ENCODE measurements at places on chromosomes 16 and 17. TPM values are rescaled to one million over a fixed set of nuclear protein-coding genes. Genes with fewer than 3 reads are reported as not detected.
A peak's percentile ranks its signal among the peaks of the same experiment; 100 is the strongest.

The PIMREG gene
- total RNA-seq: 7.7 TPM

The DBNDD1 gene
- total RNA-seq: 4.9 TPM

- no peak for DNase-seq
Measured at GRCh38 chr17:28033972-28034714, 8.3 kb upstream of the NLK start.

- no peak for DNase-seq
Measured at GRCh38 chr17:65572186-65572580, 10.7 kb upstream of the AXIN2 start.

GRCh38 chr17:46942441-46943217, 19.7 kb downstream of the GOSR2 start:
- DNase-seq: no peak

GRCh38 chr16:30077656-30078055, 1.9 kb downstream of the PPP4C start:
- DNase-seq: no peak

DNA sequence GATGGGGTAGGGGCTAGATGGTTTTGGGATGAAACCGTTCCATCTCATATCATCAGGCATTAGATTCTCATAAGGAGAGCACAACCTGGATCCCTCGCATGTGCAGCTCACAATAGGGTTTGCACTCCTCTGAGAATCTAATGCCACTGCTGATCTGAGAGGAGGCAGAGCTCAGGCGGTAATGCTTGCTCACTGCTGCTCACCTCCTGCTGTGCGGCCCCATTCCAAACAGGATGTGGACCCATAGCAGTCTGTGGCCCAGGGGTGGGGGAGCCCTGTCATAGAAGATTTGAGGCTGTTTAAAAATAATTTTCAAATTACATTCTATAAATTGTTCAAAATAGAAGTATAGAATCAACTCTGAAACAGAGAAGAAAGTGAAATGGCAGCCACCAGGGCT, 50.8 kb downstream of the PHKB start:
- no peak for DNase-seq

DNA sequence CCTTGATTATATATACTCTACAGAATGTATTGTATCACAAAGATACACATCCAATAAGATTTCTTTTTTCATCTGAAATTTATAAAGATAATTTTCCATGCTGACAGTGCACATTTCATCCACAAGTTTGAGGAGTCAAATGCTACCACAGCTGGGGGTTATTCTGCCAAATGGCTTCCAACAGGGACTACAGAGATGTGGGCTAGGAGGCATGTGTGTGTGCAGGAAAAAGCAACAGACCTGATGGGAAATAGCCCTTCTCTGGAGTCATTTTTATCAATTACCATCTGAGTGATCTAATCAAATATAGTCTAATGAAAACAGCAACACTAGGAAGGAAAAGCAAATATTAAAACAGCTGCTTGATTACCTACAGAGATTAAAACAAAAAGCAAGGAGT, 290.5 kb downstream of the CEP112 start:
- no peak for DNase-seq

DNA sequence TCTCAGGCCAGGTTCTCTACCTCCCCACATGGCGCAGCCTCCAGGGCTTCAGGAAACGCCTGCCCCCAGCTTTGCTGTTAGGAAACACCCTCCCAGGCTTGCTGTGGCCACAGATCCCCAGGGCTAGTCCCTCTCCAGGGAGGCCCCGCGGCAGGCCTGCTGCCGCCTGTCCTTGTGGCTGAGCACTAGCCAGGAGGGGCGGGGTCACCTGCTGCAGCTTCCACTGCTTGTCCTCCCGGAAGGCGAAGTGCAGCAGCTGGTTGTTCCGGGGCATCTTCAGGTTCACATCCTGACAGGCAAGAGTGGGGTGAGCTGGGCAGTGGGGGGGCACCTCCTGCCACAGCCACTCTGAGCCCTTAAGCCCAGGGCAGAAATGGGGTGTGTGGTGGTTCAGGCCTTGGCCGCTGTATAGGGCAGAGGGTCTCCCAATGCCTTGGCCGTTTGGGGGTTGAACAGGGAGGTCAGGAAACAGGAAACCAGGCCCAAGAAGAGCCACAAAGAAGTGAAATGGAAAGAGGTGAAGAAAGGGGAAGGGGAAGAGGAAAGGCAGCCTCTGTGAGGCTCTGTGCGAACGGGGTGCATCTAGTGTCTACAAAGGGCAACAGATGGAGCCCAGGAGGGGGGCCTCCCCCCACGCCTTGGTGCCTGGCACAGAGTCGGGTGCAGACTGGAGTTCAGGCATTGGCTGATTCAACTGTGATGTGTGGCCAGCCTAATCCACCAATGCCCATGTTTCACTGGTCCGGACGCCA, 2.0 kb downstream of the ROGDI start:
- DNase-seq: peak; percentile 87

- peak; percentile 89 for DNase-seq
Measured at GRCh38 chr17:65556014-65556909, 5.2 kb downstream of the AXIN2 start.

DNA sequence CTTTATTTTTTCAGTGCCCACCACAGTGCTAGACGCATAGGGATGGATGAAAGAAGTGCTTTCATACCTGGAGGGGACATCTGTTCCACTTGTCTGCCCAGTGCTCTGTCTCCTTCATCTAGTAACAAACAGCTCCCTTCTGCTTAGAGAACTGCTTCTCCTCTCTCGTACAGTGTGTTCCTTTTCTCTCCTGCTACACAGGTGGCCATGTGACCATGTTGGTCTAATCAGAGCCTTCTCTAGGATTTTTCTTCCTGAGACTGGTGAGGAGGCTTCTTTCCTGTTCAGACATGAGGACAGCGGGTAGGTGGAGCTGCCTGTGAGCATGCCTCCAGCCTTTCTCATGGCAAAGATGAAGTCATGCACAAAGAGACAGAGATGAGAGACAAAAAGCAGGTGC, 182.7 kb downstream of the TMEM132E start:
- DNase-seq: no peak

DNA sequence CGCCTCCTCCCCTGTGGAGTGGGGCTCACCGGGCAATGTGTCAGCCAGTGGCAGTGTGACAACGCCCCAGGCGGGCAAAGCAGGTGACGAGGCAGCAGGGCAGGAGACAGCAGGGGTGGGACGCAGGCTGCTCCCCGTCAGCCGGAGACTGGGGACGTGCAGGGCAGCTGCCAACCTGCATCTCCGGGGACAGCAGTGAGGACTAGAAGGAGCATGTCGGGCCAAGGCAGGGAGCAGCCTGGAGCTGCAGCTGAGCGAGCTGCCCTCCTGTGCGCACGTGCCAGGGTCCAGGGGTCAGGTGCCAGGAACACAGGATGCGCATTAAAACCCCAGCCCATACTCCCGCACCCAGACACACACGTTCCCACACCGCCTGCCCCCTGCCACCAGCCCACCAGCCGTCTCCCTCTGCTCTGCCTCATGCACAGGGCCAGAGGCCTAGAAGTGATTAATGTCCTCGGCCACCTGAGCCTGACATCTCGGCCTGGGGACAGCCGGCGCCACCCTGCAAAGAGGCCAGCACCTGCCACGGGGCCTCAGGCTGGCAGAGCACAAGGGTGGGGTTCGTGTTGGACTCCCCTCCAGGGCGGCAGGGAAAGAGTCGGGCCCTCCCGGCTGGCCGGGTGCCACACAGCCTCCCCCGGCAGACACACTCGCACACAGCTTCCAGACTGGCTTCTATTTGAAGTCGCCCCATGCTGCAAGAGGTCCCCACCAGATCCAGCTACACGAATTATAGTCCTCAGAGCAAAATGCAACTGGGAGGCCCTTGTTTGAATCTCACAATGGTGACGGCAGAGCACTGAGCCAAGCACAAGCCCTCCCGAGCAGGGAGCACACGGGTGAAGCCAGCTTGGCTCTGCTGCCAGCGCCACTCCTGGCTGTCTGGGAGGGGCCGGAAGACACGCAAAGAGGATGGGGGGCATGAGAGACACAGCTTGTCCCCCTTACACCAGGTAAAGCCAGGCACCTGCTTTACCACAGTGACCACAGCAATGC, 90.4 kb downstream of the RBFOX3 start:
- no peak for DNase-seq

DNA sequence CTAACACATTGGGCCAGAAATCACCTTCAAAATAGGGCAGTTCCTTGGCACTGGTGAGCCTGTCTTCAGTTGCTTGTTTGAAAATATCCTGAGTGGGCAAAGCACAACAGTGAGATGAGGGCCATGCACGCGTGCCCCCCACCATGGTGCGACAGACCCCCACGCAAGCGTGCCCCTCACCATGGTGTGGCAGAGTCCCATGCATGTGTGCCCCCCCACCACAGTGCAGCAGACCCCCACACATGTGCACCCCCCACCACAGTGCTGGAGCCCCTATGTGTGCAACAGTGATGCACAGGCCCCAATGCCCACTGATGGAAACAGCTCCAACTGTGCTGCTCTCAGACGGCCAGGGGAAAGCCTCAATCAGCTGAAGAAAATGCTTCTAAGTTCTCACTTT, 18.8 kb upstream of the TRAP1 start:
- no peak for DNase-seq

GRCh38 chr16:22098405-22099255, 6.3 kb downstream of the VWA3A start:
- DNase-seq: no peak

DNA sequence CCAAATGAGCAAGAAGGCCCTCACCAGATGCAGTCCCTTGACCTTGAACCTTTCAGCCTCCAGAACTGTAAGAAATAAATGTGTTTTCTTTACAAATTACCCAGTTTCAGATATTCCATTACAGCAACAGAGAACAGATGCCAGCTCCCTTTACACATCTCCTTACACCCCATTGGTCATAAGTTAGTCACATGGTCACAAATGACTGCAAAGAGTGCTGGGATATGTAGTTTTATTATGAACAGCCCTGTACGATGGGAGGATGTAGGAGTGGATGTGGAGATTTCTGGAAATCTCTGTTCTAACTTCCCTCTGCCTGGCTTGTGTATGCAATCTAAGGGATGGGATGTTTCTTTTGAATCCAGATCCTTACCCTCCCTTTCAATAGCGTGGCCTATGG, 13.3 kb upstream of the RPL38 start:
- no peak for DNase-seq

GRCh38 chr17:2240541-2240940, 63.0 kb downstream of the SMG6 start:
- no peak for DNase-seq

DNA sequence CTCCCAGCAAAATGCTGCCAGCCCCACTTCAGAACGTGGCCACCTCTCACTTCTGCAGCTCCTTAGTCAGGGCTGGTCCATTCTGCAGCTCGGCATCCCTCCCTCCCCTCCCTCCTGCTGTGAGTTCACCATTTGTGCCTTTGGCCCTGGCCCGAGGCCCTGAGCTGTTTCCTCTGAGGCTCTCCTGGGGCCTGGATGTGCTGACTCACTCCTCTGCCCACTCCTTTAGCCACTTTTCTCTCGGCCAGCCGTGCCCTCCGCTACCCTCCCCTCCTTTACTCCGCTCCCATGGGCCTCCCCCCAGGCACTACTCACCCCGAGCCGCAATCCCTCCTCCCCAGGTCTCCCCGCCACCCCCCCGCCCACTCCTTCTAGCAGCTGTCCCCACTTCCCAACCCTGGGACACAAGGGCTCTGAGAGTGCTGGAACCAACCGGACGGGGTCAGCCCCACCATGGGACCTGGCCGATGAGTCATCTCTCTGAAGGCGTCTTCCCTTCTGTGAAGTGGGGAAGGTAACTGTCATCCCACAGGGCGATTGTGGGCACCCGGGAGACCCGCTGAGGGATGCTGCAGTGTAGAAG, 11.5 kb downstream of the KCNG4 start:
- peak; percentile 17 for DNase-seq

- no peak for DNase-seq
Measured at GRCh38 chr16:86901483-86901882, 323.1 kb downstream of the FOXL1 start.

- no peak for DNase-seq
Measured at GRCh38 chr16:81544700-81545271, 100.2 kb downstream of the CMIP start.

- DNase-seq: no peak
Measured at GRCh38 chr16:81366316-81366932, 51.7 kb downstream of the GAN start.

- no peak for DNase-seq
Measured at GRCh38 chr17:55201308-55201932, 63.3 kb upstream of the HLF start.

DNA sequence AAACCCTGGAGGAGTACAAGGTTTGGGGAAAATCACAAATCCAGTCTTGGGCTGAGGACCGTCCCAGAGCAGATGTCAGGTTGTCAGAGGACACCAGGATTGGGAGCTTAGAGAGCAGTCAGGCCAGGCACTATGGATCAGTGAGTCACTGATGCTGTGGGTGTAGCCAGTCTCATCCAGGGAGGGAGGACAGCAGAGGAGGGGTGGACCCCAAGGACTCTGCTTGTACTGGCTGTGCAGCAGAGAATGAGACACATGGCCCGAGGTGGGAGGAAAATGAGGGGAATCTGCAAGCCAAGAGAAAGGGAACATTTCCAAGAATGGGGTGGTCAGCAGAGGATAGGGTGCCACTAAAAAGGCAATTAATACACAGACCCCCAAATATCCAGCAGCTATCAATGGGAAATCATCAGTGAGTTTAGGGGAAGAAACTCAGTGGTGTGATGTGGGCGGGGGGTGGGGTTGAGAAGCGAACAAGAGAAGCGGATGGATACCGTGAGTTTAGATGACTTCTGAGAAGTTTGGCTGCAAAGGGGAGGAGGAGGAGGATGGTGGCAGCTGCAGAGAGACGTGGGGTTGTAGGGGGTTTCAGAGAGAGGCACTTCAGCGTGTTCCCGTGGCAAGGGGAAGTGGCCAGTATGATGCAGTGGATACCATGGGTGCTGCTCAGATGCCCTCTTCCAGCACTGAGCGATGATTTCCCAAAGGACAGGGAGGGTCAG, 43.9 kb downstream of the ARHGAP27 start:
- no peak for DNase-seq

DNA sequence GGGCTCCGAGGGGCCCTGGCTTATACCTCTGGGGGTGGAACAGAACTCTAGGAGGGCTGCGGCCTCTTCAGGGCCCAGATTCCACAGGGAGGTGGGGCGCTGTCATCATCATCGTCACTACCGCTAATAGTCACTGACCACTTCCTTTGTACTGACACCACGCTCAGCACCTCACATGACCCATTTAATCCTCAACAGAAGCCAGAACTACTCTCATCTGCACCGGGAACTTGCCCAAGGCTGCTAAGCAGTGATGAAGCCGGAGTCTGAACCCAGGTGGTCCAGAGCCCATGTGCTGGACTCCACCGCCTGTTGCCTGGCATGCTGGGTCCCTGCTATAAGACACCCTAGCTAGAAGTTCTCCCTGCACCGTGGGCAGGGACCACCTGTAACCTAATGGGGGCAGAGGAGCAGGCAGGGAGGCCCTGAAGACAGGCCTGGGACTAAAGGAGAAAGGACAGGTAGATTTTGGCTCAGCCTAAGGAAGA, 12.0 kb downstream of the UNC13D start:
- peak; percentile 41 for DNase-seq

GRCh38 chr16:11586378-11586855, 302 bp downstream of the LITAF start:
- no peak for DNase-seq
